ENCODE measurements at places on chromosomes 3 and 15. TPM values are rescaled to one million over a fixed set of nuclear protein-coding genes. Genes with fewer than 3 reads are reported as not detected.

GRCh38 chr3:50299929-50300680, 900 bp upstream of the HYAL3 start:
- peak; percentile 39 for DNase-seq
- H3K27ac ChIP-seq = peak overlapping the region; percentile 98
- peak overlapping the region; percentile 96 for H3K4me3 ChIP-seq
- peaks cover 1% of the 10 kb centered on the region for H3K36me3 ChIP-seq
- peaks cover 18% of the 10 kb centered on the region for H3K4me1 ChIP-seq

GRCh38 chr15:71510763-71511162, 299.6 kb upstream of the NR2E3 start:
- no peaks in the 10 kb centered on the region for H3K4me1 ChIP-seq
- H3K27ac ChIP-seq = no peak overlapping the region
- H3K36me3 ChIP-seq = no peaks in the 10 kb centered on the region
- H3K27me3 ChIP-seq = no peaks in the 10 kb centered on the region

DNA sequence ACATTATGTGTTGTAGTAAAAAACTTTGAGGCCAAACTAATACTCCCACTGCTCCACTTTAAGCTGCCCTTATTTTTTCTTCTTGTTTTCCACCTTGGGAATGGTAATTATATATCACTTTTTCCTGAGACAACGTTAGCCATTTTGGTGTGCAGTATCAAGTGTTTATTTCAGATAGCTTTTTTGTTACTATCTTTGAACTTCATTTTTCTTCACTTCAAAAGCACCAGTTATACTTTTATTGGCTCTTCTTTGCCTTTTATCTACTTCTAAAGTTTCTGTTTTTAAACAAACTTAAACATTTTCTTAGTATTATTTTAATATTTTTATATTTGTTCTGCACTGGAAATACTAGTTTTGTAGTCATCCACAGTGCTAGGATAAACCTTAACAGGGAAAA, 6.5 kb downstream of the TOPAZ1 start:
- H3K27me3 ChIP-seq = peaks cover 41% of the 10 kb centered on the region
- no peak overlapping the region for H3K27ac ChIP-seq
- no peak for DNase-seq
- no peaks in the 10 kb centered on the region for H3K36me3 ChIP-seq
- no peaks in the 10 kb centered on the region for H3K4me1 ChIP-seq

- peaks cover 30% of the 10 kb centered on the region for H3K27me3 ChIP-seq
- no peak overlapping the region for H3K4me3 ChIP-seq
- DNase-seq = no peak
- no peak overlapping the region for H3K27ac ChIP-seq
- H3K4me1 ChIP-seq = peaks cover 9% of the 10 kb centered on the region
These were observed 129.0 kb downstream of the MYLK start for GRCh38 chr3:123755085-123755484.

GRCh38 chr3:33170531-33170930, 48.1 kb downstream of the SUSD5 start:
- H3K27me3 ChIP-seq = peaks cover 3% of the 10 kb centered on the region
- no peak for DNase-seq
- H3K27ac ChIP-seq = no peak overlapping the region
- peaks cover 8% of the 10 kb centered on the region for H3K4me1 ChIP-seq

GRCh38 chr3:111715911-111716523, 120.9 kb upstream of the ZBED2 start:
- H3K36me3 ChIP-seq = peaks cover 21% of the 10 kb centered on the region
- H3K4me3 ChIP-seq = no peak overlapping the region
- no peak overlapping the region for H3K27ac ChIP-seq
- H3K27me3 ChIP-seq = no peaks in the 10 kb centered on the region

GRCh38 chr3:123853686-123854372, 30.3 kb downstream of the MYLK start:
- no peaks in the 10 kb centered on the region for H3K4me1 ChIP-seq
- no peak for DNase-seq
- H3K36me3 ChIP-seq = no peaks in the 10 kb centered on the region
- H3K4me3 ChIP-seq = no peak overlapping the region
- no peaks in the 10 kb centered on the region for H3K27me3 ChIP-seq
- H3K27ac ChIP-seq = no peak overlapping the region

DNA sequence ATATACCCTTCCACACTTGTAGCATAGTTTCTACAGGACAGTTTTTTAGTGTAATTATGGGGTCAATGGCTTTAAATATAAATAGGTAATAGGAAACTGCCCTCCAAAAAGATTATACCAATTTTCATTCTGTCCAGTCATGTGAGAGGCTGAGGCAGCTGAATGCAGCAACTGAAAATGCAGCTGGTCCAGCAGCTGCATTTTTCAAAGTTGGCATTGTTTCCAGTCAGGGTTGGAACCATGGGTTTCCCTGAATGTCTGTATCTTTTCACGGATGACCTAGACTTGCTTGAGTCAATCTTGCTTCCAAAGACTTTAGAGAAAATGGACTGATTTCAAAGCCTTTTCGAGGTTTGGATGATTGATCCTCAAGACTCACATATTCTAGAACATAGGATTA, 9.9 kb upstream of the KNL1 start:
- no peak for DNase-seq
- H3K4me3 ChIP-seq = no peak overlapping the region
- H3K27ac ChIP-seq = no peak overlapping the region

DNA sequence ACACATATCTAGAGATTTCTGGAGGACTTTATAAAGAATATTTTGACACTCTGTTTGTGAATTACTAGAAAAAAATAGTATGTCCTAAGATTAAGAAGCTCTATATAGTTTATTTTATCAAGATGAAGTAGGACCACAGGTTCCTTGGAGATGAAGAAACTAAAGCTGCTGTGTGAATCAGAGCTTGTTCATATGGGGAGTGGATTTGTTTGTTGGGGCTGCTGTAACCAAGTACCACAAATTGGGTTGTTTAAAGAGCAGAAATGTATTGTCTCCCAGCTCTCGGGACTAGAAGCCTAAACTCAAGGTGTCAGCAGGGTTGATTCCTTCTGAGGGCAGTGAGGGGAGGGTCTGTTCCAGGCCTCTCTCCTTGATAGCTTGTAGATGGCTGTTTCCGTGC, 270.6 kb upstream of the UMPS start:
- H3K27ac ChIP-seq = no peak overlapping the region
- no peak for DNase-seq
- H3K36me3 ChIP-seq = no peaks in the 10 kb centered on the region
- H3K27me3 ChIP-seq = peaks cover 39% of the 10 kb centered on the region
- H3K4me3 ChIP-seq = no peak overlapping the region

- H3K27ac ChIP-seq = peak within 1 kb of the TSS; percentile 65
- H3K4me1 ChIP-seq = peaks cover 2% of the 10 kb centered on the region
- no peaks in the 10 kb centered on the region for H3K36me3 ChIP-seq
These were observed at the start of gene SOX2 for GRCh38 chr3:181711325-181712135. SOX2 (plus strand) TSS chr3:181711925; CDS start chr3:181712361, 436 bp downstream.

CHCHD6 gene
- 5.6 TPM for total RNA-seq

DNA sequence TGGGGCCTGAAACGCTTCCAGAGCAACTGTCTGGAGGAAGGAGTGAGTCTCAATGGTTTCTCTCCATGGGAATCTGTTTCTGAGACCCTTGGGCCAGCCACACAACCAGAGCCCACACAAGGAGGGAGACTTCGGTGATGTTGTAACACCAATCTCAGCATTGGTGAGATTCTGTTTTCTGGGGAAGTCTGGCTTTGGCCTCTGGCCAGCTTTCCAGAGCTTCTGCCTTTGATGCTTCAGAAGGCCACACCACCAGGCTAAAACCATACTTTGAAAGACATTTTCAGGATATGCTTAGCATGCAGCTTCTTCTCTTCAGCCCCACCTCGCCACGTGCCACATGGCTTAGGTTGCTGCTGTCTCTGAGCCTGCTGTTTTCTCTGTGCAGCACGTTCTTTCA, 3.6 kb upstream of the EEFSEC start:
- peaks cover 5% of the 10 kb centered on the region for H3K36me3 ChIP-seq
- H3K4me1 ChIP-seq = peaks cover 5% of the 10 kb centered on the region
- H3K27me3 ChIP-seq = no peaks in the 10 kb centered on the region
- no peak for DNase-seq

DNA sequence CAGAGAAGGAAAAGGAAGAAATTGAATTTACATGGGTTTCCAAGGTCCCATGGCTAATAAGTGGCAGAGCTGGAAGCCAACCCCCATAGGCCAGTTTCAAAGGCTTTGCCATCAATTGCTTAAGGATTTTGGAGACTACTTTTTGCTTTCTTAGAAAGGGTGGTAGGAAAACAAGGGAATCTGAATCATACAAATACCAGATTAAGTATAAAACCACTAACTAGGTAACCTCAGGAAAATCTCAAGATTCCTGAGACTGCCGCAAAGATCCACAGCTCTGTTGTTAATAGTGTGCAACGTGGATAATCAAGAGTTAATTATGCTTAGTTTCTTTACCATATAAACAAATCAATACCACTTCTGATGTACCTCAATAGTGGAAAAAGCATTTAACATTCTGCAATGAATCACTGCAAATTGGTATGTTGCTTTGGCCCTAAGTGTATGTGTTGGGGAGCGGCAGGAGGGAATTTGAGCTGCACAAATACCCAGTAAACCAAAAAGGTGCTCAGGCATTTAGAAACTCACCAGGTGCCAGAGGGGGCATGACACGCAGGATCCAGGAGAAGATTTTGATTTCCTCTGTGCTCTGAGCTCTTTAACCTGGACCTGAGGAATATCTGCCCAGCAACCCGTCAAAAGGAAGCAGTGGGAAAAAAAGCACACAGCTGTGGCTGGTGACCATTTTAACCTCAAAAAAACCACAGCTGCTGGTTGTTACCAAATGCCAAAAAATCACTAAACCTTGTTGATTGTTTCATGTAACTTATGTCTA, 22.0 kb downstream of the AADAC start:
- no peak overlapping the region for H3K27ac ChIP-seq
- H3K4me3 ChIP-seq = no peak overlapping the region
- no peaks in the 10 kb centered on the region for H3K36me3 ChIP-seq
- peaks cover 2% of the 10 kb centered on the region for H3K4me1 ChIP-seq
- H3K27me3 ChIP-seq = peaks cover 40% of the 10 kb centered on the region
- no peak for DNase-seq

DNA sequence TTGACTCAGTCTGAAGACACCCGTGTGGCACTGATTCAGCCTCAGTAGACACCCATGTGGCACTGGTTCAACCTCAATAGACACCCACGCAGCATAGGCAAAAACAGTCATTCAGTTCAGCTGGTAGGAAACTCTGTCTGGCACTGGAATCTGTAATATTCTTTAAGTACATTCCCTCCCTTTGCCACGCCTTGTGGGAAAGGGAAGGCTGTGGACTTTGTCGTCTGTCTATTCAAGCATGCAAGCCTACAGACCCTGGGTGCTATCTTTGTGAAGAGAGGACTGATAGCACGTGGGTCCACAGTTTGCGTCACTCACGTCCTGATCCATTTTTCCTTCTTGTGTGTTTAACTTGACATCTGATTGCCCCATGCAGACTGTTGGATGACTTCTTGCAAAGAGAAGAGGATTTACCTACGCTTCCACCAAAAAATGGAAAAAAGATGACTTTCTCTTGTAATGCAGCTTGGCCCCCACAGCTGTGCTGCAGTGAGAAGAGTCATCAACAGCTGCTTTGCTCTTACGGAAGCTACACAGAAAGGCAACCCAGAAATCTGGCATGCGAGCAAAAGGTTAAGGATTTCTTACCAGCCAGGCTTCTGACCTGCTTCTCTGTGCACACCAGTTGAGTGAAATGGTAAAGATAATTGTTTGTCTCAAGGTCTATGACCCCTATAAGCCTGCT, 278.1 kb downstream of the ULK4 start:
- H3K27ac ChIP-seq = no peak overlapping the region
- peaks cover 2% of the 10 kb centered on the region for H3K36me3 ChIP-seq
- H3K4me3 ChIP-seq = no peak overlapping the region
- H3K4me1 ChIP-seq = no peaks in the 10 kb centered on the region
- DNase-seq = no peak

ACTL6A gene
- total RNA-seq = 74.4 TPM

DNA sequence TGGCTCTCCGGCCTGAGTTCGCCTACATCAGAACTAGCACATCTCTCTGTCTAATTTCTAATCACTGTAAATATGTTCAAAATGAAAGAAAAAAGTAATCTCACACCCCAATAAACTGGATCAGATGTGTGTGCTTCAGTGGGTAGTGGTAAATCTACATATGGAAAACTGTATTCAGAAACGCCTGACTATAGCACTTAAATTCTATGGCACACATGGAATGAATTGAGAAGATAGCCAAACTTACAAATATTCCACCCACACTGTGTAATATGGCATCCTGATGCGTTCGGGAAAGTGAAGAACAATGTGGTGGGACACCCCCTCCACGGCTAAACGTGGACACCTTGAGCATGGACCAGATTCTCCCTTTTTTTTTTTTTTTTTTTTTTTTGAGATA, 40.6 kb upstream of the BOC start:
- no peak overlapping the region for H3K4me3 ChIP-seq
- H3K36me3 ChIP-seq = no peaks in the 10 kb centered on the region
- no peak overlapping the region for H3K27ac ChIP-seq
- H3K27me3 ChIP-seq = peaks cover 3% of the 10 kb centered on the region
- H3K4me1 ChIP-seq = no peaks in the 10 kb centered on the region
- DNase-seq = no peak

DNA sequence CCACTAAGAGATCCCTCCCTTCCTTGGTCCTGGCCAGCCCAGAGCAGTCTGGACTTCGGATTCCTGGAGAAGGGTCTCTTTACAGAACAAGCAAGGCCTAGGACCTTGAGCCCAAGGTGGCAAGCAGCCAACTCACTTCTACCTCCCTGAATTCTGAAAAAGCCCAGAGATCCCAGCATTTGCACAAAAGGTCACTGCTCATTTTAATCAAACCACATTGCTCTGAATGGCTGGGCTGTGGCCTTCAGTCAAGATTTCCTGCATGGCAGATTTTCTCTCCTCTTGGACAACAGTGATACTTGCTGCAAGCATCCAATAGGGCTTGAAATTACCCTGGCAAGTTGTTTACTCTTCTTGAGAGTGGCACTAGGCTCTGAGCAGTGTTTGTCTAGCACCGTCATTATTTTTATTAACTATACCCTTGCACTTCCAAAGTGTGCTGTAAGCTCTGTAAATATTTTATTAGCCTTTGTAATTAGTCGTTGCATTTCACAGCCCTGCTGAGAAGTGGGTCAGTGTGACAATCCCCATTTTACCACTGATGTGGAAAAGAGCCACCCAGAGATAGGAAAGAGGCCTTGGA, 274.7 kb upstream of the CTNNB1 start:
- no peak overlapping the region for H3K4me3 ChIP-seq
- no peak overlapping the region for H3K27ac ChIP-seq
- no peaks in the 10 kb centered on the region for H3K4me1 ChIP-seq

GRCh38 chr3:161946443-161946960, 449.9 kb downstream of the OTOL1 start:
- no peaks in the 10 kb centered on the region for H3K36me3 ChIP-seq
- H3K27me3 ChIP-seq = no peaks in the 10 kb centered on the region
- H3K27ac ChIP-seq = no peak overlapping the region
- no peak overlapping the region for H3K4me3 ChIP-seq

GRCh38 chr3:29346828-29347227, 66.0 kb downstream of the RBMS3 start:
- peaks cover 2% of the 10 kb centered on the region for H3K27me3 ChIP-seq
- H3K36me3 ChIP-seq = no peaks in the 10 kb centered on the region
- no peaks in the 10 kb centered on the region for H3K4me1 ChIP-seq
- no peak overlapping the region for H3K27ac ChIP-seq
- DNase-seq = no peak
